Stimulated activated CD4-positive, alpha-beta T cell treated with anti-CD3 and anti-CD28 coated beads, Interleukin-1b, Interleukin-23, amount 100 ng/mL, for 1 hour (primary cell): ENCODE measurements at places on chromosomes 6 and 20.

DNA sequence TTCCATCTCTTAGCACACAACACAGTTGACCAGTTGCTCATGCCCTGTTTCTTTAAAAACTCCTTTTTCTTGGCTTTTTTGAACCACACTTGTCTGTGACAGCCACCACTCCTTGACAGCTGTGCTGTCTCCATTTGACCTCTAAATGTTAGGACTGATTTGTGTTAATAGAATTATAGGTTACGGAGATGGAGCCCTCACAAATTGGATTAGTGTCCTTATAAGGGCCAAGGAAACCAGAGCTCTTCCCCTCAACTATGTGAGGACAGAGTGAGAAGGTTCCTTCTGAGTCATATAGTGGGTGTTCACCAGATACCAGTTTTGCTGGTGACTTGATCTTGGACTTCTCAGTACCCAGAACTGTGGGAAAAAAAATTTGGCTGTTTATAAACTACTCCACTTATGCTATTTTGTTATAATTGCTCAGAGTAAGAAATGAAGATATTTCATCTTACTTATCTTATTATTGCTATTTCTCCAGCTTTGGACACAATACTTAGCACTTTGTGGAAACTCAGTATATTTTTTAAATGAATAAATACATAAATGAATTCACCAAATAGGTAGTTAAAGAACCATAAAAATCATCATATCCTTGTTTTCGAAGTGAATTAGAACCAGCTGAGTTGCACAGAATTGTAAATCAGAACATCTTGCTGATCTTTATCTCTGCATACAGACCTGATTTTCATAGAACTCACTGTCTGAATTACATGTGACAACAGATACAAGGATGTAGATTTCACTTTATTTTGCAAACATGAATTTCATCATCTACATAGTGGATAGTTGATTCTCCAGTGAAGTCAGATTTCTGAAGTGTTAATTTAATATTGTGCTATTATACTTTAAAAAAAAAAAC, 598.5 kb upstream of the IRAK1BP1 start:
- DNase-seq: no peak

- DNase-seq: no peak
Observed at GRCh38 chr6:44622956-44623355, 235.4 kb downstream of the CDC5L start.

DNA sequence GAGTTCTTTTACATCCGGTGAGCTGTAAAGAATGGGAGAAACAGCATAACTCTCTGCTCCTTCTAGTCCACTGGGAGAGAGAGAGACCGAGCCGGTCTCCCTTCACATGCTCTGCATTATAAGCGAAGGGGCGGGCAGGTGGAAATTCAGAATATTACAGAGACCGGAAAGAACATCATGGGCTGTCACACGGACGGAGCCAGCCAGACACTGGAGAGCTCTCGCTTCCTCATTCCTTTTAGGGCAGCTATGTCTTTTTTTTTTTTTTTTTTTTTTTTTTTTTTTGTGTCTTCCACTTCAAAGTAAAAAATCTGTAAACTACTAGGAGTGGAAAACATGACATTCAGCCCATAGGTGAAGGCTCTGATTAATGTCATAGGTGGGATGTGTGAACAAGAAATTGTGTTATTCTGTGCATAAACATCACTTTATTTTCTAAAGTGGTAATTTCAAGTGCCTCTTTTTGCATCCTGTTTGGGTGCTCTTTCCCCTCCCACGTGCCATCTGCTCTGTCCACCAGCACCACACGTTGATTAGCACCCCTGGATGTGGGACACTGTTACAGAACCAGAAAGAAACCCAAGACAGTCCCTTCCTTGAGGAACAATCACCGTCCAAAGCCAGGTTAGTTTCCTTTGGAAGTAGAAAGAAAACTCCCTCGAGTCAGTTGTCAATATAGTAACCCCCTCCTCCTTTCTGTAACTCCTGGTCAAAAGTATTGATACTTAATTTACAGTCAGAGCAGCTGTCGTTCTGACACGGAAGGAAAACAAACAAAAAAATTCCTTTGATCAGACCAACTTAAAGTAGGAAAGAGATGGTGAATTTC, at the start of gene TAGAP:
TAGAP (minus strand) TSS at position 93 of the 829 bp plus-strand sequence. CDS start 845 bp downstream, outside the sequence.
- DNase-seq: peak; percentile 53

DNA sequence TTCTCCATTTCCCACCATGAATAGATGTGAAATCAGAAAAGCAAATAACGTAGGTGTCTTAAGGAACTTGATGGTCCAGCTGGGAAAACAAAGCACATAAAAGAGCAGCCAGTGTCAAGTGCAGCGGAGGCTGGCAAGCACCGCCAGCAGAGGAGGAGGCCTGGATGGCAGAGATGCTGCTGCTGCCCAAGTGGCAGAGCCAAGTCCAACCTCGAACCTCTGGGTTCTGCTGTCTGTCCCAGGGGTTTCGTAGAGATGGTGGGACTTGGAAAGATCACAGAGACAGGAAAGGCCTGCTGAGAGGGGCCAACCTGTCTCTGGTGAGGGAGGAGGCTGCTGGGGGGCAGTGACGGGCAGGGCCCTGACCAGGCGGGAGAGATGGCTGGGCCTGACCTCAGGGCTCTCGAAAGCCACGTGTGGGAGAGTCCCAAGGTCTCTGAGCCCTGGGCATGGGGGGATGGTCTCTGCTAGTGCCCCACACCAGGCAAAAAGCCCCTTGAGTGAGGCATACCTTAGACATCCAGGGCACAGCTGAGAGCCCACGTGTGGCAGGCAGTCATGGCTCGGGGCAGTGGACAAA, 77.3 kb downstream of the TCP11 start:
- no peak for DNase-seq

DNA sequence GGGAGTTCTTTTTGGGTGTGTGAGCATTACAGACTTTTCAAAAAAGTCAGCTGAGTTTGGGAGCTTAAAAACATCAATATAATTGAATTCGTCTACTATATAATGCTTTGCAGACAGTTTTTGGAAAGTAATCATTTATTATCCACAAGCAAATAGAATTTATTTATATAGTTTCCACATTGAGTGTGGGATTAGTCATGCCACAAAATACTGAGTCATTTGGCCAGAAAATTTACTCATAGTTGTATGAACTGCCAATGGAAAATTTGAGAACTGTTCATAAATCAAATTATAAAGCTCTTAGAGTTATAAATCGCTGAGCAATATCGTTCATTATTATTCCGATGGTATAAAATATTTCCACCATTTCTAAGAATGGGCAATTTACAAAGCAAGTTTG, 5.0 kb downstream of the BEND6 start:
- DNase-seq: no peak
